ENCODE measurements at places on chromosomes 1 and 21.

- DNase-seq, result no peak
Observed at GRCh38 chr1:221487781-221488524, 253.9 kb downstream of the DUSP10 start.

GRCh38 chr1:153503766-153504165 is 32.0 kb downstream of the S100A6 start:
- DNase-seq, result no peak

- no peak for DNase-seq
Observed at GRCh38 chr21:41901782-41902181, 22.6 kb upstream of the PRDM15 start.

DNA sequence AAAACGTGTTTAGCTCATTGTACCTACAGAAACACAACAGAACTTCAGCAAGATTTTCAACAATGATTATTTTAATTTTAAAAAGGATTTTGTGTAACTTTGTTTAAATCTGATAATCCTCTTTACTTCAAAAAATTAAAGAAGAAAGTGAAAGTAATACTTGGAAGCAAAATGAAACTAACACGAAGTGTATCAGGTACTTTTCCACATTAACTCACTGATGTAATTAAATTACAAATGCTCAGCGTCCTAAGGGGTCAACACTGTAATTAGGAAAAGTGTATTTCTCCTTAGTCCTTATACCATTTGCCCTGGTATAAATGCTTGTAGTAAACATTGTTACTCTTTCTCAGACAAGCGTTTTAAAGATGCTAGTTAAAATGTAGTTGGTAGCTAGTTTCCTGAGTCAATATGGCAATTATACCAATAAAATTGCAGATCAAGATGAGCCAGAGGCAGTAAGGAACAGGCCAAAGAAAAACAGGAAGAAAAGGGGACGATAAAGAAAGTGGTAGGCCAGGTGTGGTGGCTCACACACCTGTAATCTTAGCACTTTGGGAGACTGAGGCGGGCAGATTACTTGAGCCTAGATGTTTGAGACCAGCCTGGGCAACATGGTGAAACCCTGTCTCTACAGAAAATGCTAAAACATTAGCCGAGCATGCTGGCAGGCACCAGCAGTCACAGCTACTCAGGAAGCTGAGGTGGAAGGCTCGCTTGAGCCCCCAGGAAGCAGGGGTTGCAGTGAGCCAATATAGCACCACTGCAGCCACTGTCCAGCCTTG is 553.0 kb downstream of the SMYD3 start:
- peak; percentile 8 for DNase-seq

DNA sequence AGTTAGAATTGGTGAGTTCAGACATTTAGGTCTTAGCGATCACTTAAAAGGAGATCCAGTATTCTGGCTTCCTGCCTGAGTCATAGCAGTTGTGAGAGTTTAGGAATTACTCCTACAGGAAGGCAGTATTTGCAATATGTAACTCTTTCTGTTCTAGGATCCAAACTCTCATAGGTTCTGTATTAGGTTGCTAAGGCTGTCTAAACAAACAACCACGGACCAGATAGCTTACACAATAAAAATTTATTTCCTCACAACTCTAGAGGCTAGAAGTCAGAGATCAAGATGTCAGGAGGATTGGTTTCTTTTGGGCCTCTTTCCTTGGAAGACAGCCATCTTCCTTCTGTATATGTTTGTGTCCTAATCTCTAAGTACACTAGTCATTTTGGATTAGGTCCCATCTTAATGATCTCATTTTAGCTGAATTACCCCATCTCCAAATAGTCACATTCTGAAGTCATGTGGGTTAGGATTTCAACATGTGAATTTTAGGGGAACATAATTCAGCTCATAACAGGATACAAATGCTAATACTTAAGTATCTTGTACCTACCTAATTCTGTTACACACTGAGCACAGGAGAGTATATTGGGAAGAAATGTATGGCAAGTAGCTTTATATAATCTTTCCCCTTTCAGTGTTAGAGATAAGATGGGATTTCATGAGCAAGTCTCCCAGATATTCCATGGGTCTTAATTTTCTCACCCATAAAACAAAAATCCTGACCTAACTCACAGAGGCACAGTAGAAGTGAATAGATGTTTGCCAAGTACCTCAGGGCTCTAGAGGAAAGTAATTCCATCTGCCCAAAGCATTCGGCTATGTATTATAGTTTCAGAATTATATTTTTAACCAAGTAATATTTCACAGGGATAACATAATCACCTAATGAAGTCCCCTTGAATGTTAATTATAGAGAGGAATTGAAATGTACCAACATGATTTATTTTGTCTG is 144.4 kb downstream of the PTBP2 start:
- no peak for DNase-seq

GRCh38 chr1:81559662-81560350 is 240.9 kb upstream of the ADGRL2 start:
- no peak for DNase-seq

DNA sequence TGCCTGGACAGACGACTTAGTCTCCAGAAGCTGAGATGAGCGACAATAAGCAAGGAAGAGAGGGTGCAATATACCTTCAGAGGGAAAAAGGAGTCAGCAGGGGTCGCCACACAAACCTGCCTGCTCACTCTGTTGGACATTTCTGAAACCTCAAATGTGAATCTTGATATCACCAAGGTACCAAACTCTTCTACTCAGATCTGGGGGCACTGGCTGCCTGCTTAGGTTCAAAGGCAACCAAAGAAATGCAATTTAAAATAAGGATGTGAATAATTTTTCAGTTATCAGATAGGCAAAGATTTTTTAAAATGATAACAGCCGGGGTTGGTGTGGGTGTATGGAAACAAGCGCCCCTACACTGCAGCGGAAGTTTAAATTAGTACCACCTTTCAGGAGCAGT is 164.2 kb downstream of the HIVEP3 start:
- no peak for DNase-seq

GRCh38 chr1:24216276-24217074 is 29.4 kb upstream of the IFNLR1 start:
- no peak for DNase-seq

DNA sequence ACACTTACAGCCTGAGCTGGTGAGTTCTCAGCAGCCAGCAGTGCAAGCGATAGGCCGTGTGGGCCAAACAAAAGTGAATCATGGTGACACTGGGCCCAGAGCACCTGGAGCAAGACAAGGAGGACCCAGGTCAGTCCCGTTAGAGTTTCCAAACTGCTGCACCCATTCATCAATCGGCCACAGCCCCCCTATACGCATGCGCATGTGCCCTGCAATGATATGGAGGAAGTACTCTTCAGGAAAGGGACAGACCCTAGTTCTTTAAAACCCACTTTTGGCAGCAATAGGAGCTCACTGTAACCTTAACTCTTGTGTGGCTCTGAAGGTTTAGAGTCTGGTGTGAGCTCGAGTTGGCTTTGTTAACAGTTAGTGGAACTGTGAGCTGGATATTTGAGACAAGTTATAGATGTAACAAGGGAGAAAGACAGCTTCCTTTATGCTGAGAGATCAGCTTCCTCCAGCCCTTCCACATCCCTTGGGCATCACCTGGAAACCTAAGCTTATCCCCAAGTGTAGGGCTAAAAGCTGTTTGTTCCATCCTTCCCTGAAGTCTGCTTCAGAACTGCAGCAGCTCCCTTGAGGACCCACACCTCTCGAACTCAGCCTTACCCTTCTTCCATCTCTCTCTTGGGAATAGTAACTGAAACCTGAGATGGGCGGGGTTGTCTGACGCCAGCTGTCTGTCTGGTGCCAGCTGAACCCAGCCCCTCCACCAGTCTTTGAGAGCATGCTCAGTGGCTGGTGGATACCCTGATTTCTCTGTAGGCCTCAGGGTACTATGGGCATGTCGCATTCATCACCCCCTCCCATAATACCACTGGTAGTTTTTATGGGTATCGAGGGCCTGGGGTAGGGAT is 17.7 kb downstream of the NMNAT1 start:
- no peak for DNase-seq

DNA sequence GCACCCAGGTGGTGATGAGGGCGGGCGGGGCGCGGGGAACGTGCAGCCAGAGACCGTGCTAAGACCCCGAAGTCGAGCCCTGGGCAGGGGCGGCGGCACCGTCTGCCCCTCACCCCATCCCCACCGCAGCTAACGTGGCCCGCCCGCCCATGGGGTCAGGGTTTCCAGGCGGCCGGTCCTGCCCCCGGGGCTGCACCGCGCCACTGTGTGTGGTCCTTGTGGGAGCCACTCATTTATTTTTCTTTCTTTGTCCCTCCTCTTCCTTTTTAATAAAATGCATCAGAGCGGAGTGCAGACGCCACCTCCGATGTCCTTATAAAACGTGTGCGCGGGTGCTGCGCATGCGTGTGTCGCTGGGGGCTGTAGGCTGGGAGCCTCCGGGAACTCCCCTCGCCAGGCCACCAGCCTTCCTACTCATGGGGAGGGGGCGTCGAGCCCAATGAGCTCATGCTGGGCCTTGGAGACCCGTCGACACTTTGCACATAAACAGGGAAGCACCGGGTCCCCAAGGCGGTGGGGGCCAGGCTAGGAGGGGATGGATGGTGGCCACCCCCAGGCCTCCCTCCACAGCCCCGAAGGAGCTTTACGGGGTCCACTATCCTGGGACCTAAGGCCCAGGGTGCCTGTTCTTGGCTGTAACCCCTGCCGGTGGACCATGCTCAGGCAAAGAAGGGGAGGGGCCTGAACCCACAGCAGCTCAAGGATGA is 59.9 kb downstream of the WNT9A start:
- DNase-seq, result no peak

DNA sequence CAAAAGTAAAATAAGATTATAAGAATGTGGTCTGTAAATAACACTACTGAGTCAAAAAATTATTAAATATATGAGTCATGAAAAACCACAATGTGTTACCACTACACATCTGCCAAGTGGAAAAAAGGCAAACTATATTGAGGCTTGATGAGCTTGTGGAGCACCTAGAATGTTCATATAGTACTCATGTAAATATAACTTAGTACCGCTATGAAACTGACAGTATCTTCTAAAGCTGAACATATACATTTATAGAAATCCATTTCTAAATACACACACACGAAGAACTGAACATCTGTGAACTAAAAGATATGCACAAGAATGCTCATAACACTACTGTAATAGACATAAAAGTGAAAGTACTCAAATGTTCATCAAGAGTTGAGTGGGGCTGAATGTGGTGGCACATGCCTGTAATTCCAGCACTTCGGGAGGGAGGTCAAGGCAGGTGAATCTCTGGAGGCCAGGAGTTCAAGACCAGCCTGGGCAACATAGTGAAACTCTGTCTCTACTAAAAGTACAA is 18.5 kb upstream of the GBP3 start:
- no peak for DNase-seq

- no peak for DNase-seq
Observed at GRCh38 chr21:44996983-44997936, 57.4 kb downstream of the SLX9 start.

DNA sequence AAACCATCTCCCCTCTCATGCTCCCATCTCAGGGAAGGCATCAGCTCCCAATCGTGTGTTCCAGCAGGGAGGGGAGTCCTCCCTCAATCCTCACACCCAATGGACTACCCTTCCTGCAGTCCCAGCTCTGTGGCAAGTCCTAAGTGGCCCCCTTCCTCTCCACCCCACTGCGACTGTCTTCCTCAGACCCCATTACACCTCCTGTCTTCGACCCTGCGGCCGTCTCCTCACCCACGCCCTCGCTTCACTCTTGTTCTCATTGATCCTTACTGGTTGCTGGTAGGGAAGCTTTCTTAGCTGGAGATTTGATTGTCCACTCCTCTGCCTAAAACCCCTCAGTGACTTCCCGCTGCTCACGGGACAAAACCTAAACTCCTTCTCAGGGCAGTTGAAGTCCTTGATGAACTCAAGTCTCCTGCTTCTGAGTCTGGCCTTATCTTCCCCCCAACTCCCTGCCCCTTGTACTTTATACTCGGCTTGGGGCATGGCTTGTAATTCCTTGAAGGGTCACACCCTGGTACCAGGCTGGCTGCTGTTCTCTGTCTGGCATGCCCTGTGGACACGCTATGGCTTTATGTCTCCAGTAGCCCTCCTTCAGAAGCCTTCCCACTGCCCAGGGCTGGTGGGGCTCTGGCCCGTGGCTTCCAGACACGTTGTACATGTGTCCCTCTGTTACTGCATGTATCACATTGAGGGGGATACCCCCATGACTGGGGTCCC is 2.3 kb upstream of the EPS8L3 start:
- no peak for DNase-seq

DNA sequence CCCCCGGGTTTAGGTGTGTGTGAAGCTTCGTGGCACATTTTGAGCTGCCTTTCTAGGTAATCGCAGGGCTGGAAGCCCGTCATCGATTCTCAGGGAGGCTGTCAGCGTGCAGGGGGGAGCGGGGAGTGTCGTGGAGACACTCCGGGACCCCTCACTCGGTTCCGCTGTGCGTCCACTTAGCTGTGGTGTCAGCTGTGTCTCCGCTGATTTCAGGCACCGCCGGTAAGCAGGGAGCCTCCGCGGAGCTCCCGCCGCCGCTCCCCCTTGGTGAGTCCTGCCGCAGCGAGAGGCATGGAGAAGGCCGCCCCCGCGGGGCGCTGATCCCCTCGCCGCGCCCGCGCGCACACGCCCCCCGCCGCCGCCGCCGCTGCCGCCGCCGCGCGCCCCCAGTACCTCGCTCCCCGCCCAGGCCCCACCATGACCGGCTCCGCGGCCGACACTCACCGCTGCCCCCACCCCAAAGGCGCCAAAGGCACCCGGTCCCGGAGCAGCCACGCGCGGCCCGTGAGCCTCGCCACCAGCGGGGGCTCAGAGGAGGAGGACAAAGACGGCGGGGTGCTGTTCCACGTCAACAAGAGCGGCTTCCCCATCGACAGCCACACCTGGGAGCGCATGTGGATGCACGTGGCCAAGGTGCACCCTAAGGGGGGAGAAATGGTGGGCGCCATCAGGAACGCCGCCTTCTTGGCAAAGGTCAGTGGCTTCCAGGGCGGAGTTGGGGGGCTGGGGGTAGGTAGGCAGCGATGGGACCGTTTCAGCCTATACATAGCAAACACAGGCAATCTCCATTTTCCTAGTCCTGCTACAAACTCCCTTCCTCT is 995 bp downstream of the VASH2 start:
- DNase-seq, result no peak

- no peak for DNase-seq
Observed at GRCh38 chr1:67573311-67573872, 111.6 kb upstream of the GADD45A start.

- no peak for DNase-seq
Observed at GRCh38 chr1:243924188-243924587, 74.1 kb upstream of the AKT3 start.

DNA sequence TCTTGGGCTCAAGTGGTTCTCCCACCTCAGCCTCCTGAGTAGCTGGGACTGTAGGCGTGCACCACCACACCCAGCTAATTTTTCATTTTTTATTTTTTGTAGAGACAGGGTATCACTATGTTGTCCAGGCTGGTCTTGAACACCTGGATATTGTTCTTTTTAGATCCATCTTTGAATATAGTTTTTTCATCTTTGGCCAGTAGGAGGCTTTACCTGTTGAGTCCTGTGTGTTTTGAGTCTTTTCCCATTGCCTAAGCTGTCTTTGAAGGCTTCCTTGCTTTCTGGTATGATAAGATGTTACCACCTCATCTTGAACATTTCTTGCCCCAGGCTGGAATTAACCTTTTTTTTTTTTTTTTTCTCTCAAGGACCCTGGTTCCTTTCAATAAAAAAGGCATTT is 387.8 kb upstream of the RUNX1 start:
- no peak for DNase-seq

GRCh38 chr1:61638296-61638695 is 86.6 kb downstream of the TM2D1 start:
- no peak for DNase-seq

GRCh38 chr21:46084709-46085108 is 13.2 kb upstream of the COL6A2 start:
- no peak for DNase-seq

GRCh38 chr1:18636596-18637508 is 6.2 kb downstream of the PAX7 start:
- no peak for DNase-seq

All from effector memory CD8-positive, alpha-beta T cell (primary cell).